ENCODE measurements at places on chromosomes 16 and 17.

DNA sequence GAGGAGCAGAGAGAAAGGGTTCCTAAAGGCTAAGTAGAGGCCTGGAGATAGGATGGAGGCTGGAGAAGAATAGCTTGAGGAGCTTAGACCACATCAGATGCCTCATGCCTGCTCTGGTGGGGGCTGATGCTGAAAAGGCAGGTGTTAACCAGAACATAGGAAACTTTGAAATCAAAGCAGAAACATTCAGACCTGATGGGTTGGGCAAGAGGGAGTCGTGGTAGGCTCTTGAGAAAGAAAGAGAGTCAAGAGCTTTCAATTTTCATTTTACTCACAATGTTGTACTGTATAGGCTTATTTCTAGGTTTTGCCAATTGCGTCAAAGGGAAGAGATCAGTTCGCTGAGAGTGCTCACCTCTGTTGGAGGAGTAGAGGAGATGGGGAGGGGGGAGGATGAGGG lies 406.6 kb upstream of the SALL1 start:
- DNase-seq, result no peak

GRCh38 chr16:31568577-31569359 lies 41.1 kb downstream of the AHSP start:
- no peak for DNase-seq

GRCh38 chr16:20242568-20243255 lies 84.6 kb downstream of the GP2 start:
- DNase-seq, result no peak

DNA sequence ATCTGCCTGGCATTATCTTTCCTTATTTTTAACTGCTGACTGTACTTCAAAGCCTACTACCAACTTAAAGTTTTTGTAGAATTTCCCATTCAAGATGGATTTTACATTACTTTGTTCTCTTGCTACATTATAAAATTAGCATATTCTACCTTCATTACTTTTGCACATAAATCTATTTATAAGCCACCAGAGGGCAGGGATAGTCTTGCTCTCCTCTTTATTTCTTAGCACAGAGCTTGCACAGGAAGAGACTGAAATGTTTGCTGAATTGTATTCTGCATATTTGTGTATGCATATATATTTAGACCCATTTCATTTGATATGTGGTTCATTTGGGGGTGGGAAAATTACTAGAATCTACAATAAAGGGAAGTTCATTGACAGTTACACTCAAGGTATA lies 108.0 kb downstream of the SKAP1 start:
- no peak for DNase-seq

GRCh38 chr16:56193951-56194726 lies 2.9 kb downstream of the GNAO1 start:
- peak; percentile 86 for DNase-seq

DNA sequence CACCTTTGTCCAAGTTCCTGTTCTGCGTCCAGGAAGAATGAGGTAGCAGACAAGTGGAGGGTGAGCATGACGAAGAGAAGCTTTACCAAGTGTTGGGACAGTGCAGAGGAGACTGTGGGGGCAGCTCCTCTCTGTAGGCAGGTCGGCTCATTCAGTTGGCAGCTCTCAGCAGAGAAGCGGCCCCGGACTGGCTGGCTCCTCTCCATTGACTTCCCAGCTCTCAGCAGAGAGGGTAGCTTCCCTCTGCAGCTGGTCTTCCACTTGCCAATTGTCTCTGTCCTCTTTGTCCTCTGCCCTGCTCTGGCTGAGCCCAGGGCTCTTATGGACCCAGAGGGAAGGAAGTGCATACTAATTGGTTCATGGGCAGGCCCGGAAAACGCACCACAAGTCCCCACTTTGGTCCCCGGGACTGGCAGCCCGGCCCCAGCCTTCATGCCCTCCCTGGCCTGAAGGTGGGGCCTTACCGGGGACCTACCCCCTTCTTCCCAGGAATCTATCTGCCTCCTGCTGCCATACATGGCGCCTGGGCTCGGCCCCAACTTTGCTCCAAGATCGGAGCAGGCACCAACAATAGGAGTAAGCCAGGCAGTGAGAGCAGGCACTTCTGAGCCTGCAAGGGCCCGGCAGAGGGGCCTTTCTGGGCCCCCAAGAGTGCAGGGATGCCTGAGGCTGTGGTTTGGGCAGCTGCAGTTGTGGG lies 10.1 kb downstream of the KCTD5 start:
- DNase-seq, result peak; percentile 87

DNA sequence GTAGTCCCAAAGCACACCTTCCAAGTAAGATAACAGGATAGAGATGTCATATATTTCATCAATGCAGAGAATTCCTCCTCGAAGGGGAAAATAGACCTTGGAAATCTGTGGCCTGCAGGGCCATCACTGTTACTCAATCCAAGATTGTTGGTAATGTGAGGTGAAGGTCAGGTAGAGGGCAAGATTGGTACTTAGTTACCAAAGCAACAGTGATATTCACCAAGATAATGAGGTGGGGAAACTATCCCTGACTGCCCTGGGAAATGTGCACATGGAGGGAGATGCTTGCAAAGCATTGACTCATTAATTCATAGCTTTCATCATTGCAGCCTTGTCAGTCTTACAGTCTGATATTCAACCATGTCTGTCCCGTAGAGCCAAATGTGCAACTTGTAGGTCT lies 234.1 kb upstream of the MON1B start:
- DNase-seq, result no peak

DNA sequence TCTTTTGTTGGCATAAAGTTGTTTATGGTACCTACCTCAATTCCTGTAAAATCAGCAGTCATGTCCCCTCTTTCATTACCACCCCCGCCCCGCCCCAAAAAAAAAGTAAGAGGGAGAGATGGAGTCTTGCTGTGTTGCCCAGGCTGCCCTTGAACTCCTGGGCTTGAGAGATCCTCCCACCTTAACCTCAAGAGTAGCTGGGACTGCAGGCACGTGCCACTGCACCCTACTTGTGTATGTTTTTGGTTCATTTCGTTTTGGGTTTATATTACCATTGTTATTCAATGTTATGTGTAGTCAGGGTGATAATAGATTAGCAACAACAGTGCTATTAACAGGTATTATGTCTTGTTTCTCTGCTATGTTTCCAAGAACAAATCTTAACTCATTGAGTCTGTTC lies 15.9 kb downstream of the TNRC6C start:
- DNase-seq, result no peak

GRCh38 chr17:35784895-35785294 lies 10.5 kb downstream of the MMP28 start:
- DNase-seq, result no peak

GRCh38 chr16:63702981-63703590 lies 1418.8 kb downstream of the CDH11 start:
- no peak for DNase-seq

DNA sequence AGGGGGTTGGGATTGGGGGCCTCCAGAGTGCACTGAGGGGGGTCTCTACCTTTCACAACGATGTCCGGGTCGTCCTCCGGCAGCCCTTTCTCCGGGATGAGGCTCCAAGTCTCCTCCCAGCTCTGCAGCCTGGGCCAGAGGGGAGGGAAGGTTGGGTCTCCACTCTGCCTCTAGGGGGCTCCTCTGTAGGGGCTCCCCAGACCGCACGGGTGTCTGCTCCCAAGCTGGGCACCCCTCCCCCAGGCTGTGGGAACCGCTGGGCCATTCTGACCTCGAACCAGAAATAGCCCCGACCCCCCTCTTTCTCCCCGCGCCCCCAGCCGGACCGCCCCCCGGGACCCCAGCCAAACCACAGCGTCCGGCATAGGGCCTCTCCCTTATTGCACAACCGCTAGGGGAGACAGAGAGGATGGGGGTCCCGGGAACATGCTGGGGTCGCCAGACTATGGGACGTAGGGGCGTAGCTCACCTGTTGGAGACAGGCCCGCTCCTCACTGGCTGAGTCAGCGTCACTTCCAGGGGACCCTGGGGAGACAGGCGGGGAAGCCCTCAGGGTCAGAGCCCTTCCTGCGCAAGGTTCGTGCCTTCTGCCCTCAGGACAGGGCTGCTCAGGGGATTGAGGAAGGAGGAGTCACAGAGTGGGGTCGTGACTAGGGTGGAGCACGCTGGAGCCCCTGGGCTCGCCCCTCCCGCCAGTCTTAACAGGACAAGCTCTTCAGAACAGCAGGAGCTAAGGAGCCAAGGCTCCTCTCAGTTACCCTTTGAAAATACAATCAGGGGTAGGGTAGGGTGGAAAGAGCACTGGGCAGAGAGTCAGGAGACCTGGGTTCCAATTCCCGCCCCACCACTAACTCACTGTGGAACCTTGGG lies 2.7 kb downstream of the PLEKHH3 start:
- DNase-seq, result no peak

GRCh38 chr16:54297154-54297553 lies 10.6 kb upstream of the IRX3 start:
- no peak for DNase-seq

DNA sequence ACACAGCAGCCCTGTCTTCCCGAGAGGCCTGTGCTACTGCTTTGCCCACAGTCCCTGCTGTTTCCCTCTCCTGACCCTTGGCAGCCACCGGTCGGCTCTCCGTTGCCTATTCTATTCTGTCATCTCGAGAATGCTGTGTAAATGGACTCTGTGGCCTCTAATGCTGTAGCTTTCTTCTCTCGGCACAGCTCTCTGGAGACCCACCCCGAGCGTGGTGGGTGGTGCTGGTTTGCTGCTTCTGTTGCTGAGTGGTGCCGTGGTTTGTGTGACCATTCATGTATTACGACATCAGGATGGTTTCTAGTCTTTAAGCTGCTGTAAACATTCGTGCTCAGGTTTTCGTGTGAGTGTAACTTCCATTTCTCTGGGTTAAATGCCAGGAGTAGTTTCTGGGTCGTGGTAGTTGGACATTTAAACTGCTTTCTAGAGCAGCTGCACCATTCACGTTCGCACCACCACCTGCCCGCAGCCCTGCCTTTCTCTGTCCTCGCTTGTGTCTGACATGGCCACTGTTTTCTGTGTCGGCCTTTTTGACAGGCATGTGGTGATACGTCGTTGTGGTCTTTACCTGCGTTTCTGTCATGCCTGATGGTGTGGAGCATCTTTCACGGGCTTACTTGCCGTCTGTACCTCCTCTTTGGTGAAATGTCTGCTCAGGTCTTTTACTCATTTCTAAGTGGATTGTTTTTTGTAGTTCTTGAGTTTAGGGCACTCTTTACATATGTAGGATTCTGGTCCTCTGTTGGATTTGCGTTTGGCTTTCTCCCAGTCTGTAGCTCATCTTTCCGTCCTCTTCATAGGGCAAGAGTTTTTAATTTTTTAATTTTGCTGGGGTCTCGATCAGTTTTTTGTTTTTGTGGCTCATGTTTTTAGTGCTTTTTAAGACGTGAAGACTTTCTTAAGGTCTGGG lies 47.7 kb upstream of the ZNF750 start:
- no peak for DNase-seq

DNA sequence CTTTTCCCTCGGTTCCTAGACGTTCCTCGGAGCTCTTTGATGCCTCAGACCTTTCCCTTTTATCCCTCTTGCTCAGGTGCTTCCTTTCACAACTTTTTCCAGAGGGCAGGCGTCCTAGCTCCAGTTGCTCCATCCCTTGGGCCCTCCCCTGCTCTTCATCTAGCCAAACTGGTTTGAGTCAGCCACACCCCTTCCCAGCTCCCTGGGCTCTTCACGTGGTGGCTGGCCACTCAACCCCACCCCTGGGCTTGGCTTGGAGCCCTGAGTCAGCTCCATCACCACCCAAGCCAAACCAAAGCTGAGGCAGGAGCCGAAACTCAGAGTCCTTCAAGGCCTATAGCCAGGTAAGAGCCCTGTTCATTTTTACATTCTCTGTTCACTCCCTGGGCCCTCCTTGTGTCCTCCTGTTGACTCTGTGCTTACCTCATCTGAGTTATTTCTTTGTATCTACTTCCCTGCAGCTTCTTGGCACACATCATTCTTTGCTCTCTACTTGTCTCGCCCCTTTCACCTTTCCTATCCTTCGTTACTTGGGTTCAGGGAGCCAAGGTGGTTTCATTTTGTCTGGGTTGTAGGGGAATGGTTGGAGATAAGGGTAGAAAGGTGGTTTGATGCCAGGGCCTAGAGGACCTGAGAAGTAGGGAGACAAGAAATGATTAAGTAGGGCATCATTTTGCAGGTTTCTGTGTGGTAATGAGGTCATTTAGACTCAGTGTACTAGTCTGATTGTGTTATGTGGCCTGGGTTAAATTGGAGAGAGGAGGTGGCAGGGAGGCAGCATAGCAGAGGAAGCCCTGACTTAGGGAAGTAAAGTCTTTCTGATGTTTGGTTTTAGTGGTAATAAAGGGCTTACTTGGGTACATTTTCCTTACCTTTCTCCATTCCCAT lies 7.6 kb upstream of the PHKG2 start:
- DNase-seq, result no peak

GRCh38 chr16:9658586-9658985 lies 523.6 kb downstream of the GRIN2A start:
- no peak for DNase-seq

DNA sequence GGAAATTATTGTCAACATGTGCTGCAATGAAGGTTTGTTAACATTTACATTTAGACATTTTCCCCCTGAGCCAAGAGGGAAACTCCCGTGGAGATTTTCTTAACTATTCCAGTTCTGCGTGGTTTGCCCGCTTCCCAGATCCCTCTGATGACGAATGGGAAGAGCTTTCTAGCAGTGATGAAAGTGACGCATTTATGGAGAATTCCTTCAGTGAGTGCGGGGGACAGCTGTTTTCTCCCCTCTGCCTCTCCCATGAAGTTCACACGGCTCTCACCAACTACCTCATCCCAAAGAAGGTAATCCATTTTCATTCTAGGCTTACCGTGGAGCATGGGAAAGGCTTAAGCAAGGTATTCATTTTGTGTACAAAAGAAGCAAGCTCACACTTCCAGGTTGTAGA lies 18.2 kb downstream of the HEATR3 start:
- DNase-seq, result no peak

- no peak for DNase-seq
These were observed 16.1 kb upstream of the HOXB9 start for GRCh38 chr17:48642059-48642842.

DNA sequence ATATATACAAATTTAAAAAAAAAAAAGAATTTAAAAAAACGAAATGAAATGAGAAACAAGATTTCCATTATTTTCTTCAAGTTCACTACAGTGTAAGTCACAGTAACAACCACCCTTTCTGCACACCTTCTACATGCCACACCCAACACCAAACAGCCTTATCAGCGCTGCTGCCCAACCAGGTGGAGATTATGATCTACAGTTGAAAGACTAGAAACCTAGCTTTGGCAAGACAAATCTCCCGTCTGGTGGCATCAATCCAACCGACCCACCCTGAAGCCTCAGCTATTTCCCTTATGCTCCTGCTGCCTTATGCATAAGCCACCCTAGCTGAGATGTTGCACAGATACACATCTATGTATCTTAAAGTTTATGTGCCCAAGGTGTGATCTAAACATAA lies 60.8 kb downstream of the PARN start:
- no peak for DNase-seq

DNA sequence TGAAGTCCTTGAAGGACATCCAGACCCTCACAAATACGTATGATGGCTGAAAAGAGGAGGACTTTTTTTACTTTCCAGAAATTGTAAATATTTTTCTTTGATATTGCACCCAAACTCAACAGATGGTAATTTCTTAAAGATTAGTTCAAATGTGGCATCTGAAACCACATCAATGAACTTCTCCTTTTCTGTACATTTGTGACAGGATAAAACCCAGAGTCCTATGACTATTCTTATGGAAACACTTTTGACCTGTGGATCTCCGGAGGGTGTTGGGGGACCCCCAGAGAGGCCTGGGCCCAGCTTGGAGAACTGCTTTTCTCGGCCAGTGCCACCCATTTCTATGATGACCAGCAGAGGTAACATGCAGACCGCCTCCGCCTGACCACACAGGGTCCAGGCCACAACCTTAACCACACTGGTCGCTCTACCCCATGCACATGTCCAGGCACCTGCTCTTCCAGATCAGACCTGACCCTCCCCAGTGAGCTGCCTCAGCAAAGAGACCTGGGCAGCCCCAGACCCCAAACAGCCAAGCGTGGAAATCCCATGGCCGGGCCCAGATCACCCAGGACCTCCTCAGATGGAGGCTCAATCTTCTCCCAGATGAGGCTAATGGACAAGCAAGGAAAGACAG lies 22.7 kb downstream of the RPH3AL start:
- no peak for DNase-seq

Data from hippocampal formation (tissue), 2 donors.